Anterior cingulate cortex (tissue), 58 donors: ENCODE measurements at places on chromosomes 16 and 17.
A peak's percentile ranks its signal among the peaks of the same experiment; 100 is the strongest.

DNA sequence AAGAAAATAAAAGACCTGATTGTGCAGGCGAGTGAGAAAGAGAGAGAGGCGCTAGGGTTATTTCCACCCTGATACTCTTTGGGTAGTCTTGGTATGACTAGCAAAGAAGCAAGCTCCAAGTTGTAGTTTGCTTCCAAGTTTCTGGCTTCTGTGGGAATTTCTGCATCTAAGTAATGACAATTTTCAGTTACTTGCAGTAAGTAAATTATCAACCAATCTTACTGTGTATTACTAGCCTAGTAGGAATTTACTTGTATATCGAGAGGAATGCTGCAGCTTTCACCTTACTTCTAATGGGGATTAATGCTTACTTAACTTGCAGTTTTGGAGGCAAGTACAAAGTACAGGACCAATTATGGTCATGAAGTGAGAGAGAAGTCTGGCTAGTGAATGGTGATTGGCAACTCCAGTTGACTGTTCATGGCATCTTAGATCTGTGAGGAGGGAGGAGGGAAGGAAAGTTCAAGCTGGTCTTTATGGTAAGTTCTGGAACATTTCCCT lies 31.9 kb downstream of the TENT4B start:
- DNase-seq = no peak

DNA sequence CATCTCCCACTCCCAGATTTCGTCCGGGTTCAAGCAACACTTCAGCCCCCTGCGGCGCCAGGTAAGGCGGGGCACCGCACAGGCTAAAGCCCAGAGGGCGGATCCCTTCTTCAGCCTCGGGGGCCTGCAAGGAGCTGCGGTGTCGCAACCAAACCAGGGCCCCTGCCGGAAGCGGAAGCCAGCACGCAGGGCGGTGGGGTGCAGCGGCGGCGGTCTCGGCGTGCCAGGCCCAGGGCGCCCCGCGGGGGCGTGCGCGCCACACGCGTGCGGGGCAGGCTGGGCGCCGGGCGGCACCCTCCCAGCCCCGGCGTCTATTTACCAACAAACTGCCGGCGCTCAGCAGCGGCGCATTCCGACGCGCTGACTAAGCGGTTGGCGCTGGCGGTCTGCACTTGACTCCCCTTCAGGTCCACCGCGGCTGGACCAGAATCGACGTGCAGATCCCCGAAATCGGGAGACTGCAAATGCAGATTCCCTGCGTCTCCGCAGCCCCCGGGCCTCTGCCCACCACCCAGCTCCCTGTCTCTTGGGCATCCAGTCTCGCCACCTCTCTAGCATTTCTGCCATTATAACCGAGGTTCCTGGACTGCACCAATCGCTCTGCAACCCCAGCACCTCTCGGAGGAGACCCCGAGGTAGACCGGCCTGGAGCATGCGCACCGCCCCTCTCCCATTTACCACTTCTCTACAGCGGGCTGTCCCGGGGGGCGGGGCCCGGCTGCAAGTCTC lies 421 bp upstream of the DLX4 start:
- DNase-seq = no peak

GRCh38 chr16:1119766-1120576 lies 23.9 kb upstream of the C1QTNF8 start:
- no peak for DNase-seq

- no peak for DNase-seq
Observed at GRCh38 chr17:10099051-10099571, 99.3 kb downstream of the GAS7 start.

DNA sequence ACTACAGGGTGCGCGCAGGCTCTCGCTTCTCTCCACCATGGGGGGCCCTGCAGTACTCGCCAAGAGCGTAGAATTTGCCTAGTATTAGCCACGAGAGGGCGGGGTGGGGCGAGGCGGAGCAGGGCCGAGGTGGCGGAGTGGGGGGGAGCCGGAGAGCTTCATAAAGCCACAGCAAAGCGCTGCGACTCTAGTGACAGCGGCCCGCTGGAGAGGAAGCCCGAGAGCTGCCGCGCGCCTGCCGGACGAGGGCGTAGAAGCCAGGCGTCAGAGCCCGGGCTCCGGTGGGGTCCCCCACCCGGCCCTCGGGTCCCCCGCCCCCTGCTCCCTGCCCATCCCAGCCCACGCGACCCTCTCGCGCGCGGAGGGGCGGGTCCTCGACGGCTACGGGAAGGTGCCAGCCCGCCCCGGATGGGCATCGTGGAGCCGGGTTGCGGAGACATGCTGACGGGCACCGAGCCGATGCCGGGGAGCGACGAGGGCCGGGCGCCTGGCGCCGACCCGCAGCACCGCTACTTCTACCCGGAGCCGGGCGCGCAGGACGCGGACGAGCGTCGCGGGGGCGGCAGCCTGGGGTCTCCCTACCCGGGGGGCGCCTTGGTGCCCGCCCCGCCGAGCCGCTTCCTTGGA lies at the start of gene TBX21:
Gene TBX21 (plus strand): TSS at position 190 of the 627 bp plus-strand sequence. CDS start 219 bp downstream, at position 409.
- DNase-seq = no peak

- DNase-seq = no peak
Observed at GRCh38 chr17:27993723-27994310, 48.7 kb upstream of the NLK start.

GRCh38 chr16:4414187-4414917 lies 2.0 kb downstream of the CORO7 start:
- DNase-seq = no peak

GRCh38 chr16:50801036-50801435 lies 59.1 kb downstream of the CYLD start:
- no peak for DNase-seq

- no peak for DNase-seq
Observed at GRCh38 chr16:47018223-47018891, 44.9 kb upstream of the DNAJA2 start.

GRCh38 chr17:57622683-57623433 lies 122.2 kb downstream of the CCDC182 start:
- no peak for DNase-seq

GRCh38 chr16:55370762-55371482 lies 46.9 kb downstream of the IRX6 start:
- DNase-seq = peak; percentile 67

- DNase-seq = no peak
Observed at GRCh38 chr17:50892101-50892776, 26.1 kb upstream of the TOB1 start.

DNA sequence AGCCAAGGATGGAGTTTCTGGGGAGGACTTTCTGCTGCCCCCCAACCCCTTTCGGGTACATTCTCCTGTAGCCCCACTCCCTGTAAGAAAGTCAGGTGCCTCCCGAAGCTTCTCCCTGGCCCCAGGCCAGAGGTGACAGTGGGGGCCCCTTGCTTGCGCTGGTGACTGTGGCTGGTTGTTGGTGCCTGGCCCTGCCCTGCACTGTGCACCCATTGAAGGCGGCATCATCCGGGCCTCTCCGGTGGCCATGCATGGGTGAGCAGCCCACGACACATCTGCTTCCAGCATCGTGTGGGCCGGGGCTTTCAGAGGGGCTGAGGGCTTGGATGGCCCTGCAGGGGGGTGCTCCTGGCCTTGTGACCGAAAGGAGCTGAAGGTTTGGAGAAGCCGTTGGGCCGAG lies 297.0 kb downstream of the SEC14L1 start:
- no peak for DNase-seq

- DNase-seq = peak; percentile 84
Observed at GRCh38 chr17:72614871-72615626, 477.4 kb downstream of the SLC39A11 start.

DNA sequence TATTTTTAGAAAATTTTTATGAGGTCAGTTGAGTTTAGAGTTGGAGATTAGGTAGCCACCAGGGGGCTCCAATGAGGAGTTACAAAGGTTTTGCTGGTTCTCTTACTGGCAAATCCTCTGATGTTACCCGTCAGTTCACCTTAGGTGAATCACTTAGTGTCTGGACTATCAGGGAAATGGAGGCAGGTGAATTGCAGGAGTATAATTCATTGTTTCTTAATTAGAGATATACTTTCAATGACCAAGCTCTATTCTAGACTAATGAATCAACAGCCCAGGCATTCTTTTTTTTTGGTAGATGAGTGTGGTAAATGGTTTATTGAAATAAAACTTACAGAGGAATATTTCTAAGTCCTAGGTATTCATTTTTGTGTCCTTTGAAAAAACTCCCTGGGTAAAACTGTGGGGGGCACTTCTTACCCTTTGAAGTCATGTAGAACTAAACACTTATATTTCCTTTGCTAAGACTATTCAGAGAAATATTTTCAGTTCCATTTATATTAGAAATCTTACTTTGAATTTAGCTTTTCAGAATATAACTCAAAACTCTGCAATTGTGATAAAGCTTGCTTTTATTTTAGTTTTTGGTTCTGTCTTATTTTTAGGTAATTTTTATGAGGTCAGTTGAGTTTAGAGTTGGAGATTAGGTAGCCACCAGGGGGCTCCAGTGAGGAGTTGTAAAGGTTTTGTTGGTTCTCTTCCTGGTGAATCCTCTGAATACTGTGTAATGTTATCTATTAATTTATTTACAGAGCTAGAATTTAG lies 17.7 kb downstream of the PSMD11 start:
- peak; percentile 14 for DNase-seq

DNA sequence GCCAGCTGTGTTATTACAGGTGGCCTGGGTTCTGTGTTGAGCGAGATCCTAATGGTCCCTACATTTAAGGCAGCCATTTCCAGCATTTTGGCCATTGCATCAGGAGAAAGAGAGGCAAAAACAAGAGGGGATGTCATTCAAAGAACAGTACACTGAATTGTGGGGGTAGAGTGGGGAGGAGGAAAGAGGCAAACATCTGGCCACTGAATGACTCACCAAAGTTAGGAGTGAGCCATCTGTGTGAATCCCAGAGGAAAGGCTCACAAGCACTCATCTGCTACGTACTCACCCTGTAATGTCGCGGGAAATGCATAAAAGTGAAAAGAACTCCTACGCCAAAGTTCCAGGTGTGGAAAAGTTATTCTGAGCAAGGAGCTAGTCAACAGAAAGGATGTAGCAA lies 16.7 kb downstream of the KRABD2 start:
- peak; percentile 8 for DNase-seq

DNA sequence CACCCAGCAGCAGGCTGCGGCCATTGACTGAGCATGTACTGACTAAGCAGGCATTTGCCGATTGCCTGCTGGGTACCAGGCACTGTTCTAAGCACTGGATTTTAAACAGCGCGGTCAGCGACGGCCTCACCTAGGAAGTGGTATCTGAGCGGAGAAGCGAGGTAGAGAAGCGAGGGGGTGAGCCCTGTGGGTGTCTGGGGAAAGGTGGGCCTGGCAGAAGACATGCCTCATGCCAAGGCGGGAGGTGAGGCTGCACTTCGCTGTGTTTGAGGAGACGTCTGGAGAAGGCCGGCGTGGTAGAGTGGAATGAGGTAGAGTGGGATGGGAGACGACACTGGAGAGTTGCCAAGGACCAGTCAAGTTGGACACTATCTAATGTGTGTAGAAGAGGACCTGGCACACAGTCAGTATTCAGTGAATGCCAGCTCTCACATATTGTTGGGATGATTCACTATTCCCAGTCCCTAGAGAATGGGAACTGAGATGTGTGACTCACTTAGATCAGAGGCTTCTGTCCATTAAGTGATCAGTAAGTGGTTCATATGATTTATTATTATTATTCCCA lies 14.4 kb downstream of the SYCE1L start:
- DNase-seq = no peak

GRCh38 chr16:8611886-8612600 lies 9.5 kb upstream of the METTL22 start:
- DNase-seq = no peak

DNA sequence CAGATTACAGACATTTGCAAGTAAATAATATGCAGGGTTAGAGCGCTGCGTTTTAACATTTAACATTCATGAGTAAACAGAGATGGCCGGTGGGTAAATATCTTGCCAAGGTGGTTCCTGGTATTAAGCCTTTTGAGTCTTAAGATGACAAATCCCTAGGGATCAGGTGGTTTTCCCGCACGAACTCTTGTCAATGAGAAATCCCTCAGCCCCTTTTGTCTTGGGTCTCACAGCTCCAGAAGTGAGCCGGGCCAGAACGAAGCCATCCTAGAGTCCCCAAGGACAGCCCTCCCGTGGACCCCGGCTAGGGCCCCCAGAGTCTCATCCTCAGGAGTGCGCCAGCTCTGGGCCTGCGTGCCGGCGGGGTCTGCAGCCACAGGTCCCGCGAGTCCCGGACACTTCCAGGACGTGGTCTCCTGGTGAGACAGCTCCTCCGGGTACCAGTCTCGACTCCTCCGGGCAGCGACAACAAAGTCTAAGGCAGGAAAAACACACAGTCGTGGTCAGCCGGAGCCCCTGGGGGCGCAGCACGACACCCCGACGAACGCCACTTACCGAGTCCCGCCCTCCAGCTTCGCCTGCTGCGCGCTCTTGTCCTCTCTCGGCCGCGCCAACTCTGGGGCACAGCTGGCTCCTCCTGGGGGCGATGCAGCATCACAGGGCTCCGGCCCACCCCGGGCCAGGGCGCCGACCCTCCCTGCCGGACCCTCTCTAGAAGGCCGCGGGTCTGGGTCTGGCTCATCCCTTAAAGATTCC lies 13.3 kb downstream of the MIS12 start:
- DNase-seq = no peak

DNA sequence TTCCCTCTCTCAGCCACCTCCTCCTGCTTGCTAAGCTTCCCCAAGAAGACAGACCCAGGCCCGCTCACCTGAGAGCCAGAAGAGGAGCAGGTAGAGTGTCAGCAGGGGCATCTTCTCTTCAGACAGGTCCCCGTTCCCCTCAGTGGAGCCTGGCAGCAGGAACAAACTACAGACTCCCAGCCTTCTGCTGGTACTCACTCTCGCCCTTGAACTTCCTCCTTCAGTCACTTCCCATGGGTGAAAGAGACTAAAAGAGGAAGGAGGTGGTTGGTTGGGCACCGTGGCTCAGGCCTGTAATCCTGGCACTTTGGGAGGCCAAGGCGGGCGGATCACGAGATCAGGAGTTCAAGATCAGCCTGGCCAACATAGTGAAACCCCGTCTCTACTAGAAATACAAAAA lies at the start of gene CD300LF:
Gene CD300LF (minus strand): TSS at position 168 of the 400 bp plus-strand sequence. CDS start 57 bp downstream, at position 111.
- DNase-seq = peak; percentile 12

- DNase-seq = no peak
Observed at GRCh38 chr17:4900231-4901107, 1.1 kb downstream of the C17orf107 start.

- DNase-seq = no peak
Observed at GRCh38 chr17:49602783-49603182, 27.1 kb downstream of the NXPH3 start.

DNA sequence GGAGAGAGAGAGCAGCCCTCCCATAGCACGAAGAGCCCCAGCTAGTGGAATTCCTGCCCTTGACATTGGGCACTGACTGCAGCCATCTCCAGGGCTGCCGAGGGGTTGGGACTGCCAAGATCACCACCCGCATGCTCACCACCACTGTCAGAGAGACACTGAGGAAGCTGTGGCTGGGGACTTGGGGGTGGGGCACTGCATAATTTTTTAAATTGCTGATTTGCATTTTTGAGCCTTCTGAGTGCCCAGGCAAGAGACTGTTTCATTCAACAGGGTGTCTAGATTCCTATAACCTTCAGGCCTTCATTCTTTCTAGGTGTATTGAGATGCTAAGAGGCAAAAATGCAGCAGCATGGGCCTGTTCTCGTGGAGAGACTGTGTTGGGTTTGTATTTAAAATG lies 9.0 kb upstream of the EPX start:
- no peak for DNase-seq
